ENCODE measurements at places on chromosomes 3 and 15.

DNA sequence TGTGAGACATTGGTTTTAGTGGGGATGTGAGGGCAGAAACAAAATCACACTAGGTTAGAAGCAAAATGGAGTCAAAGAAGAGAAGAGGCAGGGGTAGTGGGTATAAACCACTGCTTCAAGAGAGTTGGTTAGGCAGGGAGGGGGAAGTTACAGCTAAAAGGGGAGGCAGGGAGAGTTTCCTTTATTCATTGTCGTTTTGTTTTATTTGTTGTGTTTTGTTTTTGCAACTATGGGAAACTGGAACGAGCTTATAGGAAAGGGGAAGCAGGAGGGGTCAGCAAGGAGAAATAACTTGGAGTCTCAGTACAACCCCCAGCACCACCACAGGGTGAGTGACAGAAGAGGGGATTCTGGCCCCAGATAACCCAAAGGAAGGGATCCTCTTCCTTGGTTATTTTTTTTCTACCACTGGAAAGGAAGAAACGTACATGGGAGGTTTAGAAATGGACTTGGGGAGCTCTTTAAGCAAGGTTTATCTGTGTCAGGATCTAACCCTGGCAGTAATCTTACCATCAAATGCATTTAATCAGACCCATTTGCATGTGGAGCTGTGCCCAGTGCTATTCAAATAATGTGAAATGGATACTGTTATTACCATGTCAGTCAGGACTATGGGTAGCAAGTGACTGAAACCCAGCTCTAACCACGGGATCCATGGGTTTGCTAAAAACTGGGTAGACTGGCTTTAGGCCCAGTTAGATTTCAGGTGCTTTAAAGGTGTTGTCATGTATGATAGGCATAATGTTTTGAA, 68.7 kb downstream of the CCNL1 start:
- no peak for DNase-seq

GRCh38 chr3:158935846-158936245, 134.0 kb downstream of the MFSD1 start:
- DNase-seq = no peak

DNA sequence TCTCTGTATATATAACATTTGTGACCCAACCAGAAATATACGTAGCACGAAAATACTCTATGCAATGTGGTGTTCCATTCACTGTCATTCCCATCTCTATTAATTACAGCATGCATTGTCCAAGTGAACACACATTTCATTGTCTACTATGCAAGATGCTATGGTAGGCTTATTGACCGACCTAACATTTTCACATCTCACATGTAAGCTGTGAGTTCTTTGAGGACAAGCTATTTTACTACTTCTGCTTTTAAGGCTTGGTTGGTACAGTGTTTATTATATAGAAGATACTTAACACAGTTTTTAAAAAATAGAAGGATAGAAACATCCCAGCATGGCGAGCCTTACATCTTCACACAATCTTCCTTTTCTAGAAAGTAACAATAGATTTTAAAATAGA, 164.4 kb downstream of the KLHL25 start:
- DNase-seq = no peak

GRCh38 chr3:72004749-72005292, 219.9 kb upstream of the PROK2 start:
- no peak for DNase-seq

- no peak for DNase-seq
Observed at GRCh38 chr3:32401556-32402081, 10.0 kb downstream of the CMTM7 start.

- DNase-seq = no peak
Observed at GRCh38 chr3:192090586-192090985, 629.6 kb downstream of the PYDC2 start.

- no peak for DNase-seq
Observed at GRCh38 chr3:120227710-120228347, 57.2 kb downstream of the GPR156 start.

GRCh38 chr15:91101608-91101920, 1.5 kb downstream of the SV2B start:
- DNase-seq = no peak

- DNase-seq = no peak
Observed at GRCh38 chr3:160368804-160369203, 30.2 kb downstream of the IFT80 start.

DNA sequence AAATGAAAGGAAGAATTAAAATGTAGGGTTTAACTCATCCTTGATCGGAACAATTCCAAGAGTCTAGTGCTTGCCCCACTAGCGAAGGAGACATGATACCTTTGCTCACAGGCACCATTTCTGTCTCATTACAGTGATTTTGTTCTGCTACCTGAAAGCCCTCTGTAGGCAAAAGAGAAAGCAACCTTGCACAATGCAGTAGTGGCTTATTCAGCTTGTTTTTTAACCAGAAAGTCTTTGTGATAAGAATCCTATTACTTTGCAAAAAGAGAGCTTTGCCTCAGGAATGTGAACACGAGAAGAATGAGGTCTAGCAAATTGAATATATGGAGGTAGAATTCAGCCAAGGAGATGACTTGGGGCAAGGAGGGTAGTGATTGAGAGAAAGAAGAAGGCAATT, 684.4 kb downstream of the GRM7 start:
- no peak for DNase-seq

DNA sequence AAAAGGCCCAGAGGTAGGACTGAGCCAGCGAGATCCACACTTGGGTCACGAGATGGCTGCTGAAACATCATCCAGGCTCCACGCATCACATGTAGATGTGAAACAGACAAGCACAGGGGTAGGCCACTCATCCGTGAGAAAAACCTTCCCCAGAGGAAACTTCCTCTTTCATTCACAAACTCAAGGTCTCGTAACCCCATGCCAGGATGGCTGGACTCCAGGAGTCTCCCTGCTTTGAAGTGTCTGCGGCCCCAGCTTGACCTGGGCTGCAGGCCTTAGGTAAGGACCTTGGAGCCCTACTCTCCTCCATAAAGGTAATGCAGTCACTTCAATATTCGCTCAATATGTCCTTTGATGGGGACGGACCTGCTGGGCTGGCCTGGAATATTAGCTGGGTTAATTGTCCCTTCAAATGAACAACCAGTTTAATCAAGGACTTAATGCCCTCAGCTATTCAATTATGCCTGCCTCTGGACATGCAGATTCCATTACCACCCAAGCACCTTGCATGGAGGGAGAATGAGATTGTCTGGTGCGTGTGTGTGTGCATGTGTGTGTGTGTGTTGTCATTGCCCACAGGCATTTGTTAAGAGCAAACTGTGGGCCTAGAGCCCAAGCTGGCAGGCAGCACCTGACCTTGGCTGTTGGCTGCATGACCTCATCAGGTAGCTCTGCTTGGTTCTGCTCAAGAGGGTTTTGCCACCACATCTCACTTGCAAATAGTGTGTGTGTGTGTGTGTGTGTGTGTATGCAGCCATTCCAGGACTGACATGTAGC, 186.9 kb upstream of the TLE3 start:
- no peak for DNase-seq

- DNase-seq = no peak
Observed at GRCh38 chr3:179265092-179265491, 14.2 kb upstream of the KCNMB3 start.

- no peak for DNase-seq
Observed at GRCh38 chr15:40295877-40296560, 11.7 kb downstream of the PLCB2 start.
